ENCODE measurements at places on chromosomes 1 and 21. TPM values are rescaled to one million over a fixed set of nuclear protein-coding genes. Genes with fewer than 3 reads are reported as not detected.

DNA sequence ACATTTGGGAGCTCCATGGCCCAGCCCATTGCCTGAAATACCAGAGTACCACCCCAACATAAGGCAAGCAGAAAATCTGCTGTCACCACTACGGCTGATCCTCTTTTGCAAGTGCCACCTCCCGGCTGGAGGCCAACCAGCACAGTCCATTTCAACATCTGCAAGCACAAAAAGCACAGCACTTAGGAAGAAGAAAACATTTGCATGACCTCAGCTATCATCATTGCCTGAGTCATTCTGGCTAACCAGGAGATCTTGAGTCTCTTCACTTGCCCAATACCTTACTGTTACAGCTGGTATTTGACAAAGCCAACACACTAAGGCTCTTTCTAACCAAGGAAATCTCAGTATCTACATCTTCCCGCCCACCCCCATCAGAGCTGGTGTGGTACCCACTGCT lies 55.9 kb downstream of the NEK7 start:
- DNase-seq = peak; percentile 30

DNA sequence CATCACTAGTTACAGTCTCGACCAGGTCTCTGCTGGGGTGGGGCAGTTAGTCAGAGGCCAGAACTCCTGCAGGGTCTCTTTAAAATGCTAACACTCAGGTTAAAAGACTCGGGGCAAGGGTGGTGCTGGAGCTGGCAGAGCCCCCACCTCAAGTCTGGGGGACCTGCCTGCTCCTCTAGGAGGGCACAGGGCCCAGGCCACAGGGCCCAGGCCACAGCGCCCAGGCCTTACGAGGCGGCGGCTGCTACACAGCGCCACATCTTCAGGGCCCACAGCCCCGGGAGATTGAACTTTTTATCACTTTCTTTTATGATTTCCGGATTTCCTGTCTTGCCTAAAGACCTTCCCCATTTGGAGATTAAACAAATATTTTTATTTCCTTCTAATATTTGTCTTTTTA lies 10.4 kb downstream of the MPZ start:
- no peak for DNase-seq

DNA sequence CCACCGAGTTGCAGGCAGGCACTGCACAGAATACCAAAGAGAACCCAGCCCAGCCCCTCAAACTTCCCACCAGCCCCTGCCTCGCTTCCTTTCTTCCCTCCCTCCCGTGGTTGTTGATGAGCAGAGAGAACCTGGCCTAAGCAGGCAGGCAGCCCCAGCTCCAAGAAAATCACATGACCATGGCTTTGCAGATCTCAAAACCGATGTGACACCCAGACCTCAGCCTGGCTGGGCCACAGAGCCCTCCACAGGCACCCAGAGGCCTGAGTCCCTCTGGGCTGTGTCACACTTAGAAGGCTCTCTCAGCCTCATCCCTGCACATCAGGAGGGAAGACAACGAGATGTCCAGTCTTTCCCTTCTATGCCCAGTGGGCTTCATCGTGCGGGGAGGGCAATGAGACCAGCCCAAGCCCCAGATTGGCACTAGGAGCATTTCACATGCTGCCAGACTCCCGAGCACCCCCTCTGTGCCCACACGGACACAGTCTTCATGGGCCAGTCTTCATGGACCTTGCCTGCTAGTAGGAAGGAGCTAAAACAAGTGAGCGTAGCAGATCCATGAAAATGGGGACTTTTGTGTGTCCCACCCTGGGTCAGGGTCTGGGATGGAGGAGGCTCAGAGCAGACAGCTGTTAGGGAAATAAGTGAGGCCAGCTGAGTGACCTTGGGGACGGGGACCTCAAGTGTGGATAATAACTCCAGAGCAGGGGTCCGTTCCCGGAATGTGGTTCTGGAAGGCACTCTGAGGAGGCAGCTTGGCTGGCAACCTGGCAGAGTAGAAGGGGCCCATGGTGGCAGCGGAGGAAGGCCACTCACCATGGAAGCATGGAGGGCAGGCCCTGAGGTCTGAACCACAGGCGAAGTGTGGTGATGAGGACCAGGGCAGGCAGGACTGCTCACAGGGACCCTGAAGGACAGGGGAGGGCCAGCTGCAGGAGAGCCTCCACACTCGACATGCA lies 204.4 kb upstream of the VAMP3 start:
- no peak for DNase-seq

GRCh38 chr1:167605576-167605975 lies 24.5 kb upstream of the RCSD1 start:
- no peak for DNase-seq

The TIAM1 gene
- 0.75 TPM for total RNA-seq

- DNase-seq = no peak
These were observed 7.5 kb upstream of the CYP4A11 start for GRCh38 chr1:46948629-46949416.

DNA sequence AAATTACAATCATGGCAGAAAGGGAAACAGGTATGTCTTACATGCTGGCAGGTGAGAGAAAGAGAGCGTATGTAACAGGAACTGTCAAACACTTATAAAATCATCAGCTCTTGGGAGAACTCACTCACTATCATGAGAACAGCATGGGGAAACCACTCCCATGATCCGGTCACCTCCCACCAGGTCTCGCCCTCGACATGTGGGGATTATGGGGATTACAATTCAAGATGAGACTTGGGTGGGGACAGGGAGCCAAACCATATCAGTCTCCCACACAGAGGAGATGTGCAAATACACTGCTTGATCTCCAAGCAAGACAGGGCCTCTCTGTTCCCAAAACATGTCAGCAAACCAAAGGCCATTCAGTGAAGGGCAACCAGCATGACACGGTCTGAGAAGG lies 27.4 kb downstream of the LMX1A start:
- DNase-seq = no peak

- DNase-seq = no peak
These were observed 22.4 kb downstream of the ARHGEF19 start for GRCh38 chr1:16189921-16190621.

The C1QC gene
- 29.0 TPM for total RNA-seq

DNA sequence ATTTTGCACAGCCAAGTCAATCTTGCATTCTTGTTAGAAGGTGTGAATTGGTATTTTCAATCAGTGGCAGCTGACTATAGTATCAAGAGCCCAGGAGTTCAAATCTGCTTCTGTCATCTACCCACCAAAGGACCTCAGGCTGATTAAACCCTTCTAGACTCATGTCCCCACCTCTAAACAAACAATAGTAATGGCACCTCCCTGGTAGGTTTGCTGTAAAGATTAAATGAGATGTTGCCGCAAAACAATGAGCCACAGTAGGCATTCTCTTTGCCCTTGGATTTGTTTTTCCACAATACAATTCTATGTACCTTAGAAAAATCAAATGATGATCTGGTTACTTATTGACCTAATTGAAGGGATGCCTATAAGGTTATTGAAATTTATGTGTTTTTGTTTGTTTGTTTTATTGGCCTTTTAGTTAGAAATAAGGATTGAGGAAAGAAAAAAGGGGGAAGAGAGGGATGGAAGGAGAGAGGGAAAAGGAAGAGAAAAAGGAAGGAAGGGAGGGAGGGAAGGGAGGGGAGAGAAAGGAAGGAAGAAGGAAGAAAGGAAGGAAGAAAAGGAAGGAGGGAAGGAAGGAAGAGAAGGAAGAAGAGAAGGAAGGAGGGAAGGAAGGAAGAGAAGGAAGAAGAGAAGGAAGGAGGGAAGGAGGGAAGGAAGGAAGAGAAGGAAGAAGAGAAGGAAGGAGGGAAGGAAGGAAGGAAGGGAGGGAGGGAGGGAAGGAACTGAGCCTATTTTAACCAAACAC lies 110.7 kb downstream of the ETS2 start:
- no peak for DNase-seq

DNA sequence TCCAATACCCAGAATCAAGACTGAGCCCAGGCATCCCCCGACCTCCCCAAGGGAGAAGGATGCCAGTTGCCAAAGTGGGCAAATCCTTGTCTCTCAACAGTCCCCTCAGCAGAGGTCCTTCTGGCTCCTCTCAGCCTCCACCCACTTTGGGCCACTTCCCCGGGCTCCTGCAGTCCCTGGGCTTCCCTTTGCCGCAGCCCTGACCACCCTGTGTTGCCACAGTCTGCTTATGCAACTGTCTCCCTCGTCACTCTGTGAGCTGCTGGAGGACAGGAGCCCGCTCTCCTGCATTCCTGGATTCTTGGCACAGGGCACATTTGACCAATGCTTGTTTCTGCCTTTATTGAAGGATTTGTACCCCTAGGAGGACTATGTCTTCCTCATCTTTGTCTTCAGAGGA lies 2.9 kb upstream of the LRP8 start:
- no peak for DNase-seq

- no peak for DNase-seq
These were observed 86.8 kb upstream of the RGS4 start for GRCh38 chr1:162982364-162982763.

DNA sequence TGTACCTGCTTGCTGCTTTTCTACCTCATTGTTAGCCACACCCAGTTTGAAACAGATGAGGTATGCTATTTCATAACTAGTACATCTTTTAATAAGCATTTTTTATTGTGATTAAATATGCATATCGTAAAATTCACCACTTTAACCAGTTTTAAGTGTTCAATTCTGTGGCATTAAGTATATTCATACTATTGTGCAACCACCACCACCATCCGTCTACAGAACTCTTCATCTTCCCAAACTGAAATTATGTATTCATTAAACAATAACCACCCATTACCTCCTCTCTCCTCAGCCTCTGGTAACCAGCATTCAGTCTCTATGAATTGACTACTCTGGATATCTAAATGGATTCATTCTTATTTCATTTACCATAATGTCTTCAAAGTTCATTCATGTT lies 20.1 kb downstream of the DR1 start:
- no peak for DNase-seq

The DISP1 gene
- 2.8 TPM for total RNA-seq

- DNase-seq = peak; percentile 62
These were observed 70.8 kb upstream of the RHOU start for GRCh38 chr1:228664399-228664914.

GRCh38 chr1:74545821-74546220 lies 33.4 kb upstream of the LRRC53 start:
- DNase-seq = no peak

All from psoas muscle (tissue), 8 donors.